Ovary (tissue), 10 donors: ENCODE measurements at places on chromosomes 5 and 9.

GRCh38 chr5:130975299-130975698 lies 189.8 kb downstream of the HINT1 start:
- DNase-seq, result no peak

DNA sequence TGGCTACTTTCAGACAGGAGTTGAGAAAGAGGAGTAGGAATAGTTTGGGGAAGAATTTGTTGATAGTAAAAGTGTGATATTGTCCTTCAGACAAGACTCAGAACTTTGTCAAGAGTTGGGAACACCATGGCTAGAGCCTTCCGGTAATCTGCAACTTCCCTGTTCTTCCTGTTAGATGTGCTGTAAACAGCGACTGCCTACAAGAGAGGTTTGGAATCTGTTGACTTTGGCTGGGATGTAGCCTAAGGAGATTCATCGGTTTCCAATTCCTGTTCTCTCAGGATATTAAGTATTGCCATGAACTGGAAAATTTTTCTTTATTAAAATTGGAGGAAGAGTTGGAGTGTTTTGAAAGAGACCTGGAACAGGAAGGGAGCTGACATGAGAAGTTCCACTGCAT lies 43.9 kb downstream of the ARHGAP26 start:
- DNase-seq, result no peak

- no peak for DNase-seq
These were observed 17.3 kb downstream of the VCAN start for GRCh38 chr5:83488821-83489220.

- DNase-seq, result no peak
These were observed 138.5 kb downstream of the SLC24A2 start for GRCh38 chr9:19650312-19650711.
